Psoas muscle (tissue), 8 donors: ENCODE measurements at places on chromosomes 3 and 15.

DNA sequence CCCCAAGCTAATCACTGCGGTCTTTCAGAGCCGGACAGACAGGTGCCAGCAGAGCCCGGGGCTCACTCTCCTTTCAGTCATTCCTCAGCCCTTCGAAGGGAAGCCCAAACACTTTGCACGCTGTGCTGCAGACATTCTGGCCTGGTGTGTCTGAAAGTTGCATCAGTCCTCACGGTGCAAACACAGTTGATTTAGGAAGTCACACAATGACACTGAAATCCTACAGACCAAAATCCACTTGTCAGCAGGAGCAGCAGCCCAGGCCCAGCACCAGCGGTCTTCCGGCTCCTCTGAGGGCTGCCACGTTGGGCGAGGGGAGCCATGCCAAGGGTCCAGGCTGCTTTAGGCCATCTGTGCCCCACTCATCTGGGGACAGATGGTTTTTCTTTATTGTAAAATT lies 61.6 kb downstream of the RGMA start:
- no peak for DNase-seq

- no peak for DNase-seq
These were observed 9.4 kb upstream of the RPL24 start for GRCh38 chr3:101695779-101696372.

DNA sequence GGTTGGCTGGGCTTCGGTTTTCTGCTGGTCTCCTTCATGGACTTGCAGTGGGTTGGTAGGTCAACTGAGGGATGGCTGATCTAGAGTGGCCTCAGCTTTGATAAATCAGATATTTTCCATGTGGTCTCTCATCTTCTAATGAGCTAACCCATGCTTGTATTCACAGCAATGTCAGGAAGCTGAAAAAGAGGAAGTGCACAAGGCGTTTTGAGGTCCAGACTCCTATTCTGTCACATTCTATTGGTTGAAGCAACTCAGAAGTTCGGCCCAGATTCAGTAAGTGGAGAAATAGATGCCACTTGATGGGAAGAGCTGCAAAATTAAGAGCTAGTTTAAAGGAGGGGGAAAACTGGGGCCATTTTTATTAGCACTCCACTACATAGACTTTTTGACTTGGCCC lies 361.2 kb downstream of the DIPK2A start:
- no peak for DNase-seq

DNA sequence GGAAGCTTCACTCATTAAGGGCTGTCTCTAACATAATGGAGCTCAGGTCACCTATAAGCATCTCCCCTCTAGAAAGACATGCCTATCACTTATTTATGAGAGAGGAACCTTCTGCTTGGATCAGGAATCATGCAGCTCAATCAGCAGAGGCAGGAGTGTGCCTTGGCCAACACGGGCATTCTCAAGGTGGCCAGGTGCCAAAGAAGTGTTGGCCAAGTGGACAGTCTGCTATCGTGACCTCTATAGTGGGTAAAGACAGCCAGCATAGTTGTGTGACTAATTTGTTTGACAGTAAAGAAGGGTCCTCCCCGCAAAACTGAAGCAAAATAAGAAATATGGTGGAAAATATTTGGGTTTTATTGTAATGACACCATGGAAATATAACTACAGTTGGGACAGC lies 14.7 kb upstream of the AGTR1 start:
- DNase-seq, result no peak

GRCh38 chr3:101159478-101159877 lies 160.9 kb downstream of the IMPG2 start:
- no peak for DNase-seq

DNA sequence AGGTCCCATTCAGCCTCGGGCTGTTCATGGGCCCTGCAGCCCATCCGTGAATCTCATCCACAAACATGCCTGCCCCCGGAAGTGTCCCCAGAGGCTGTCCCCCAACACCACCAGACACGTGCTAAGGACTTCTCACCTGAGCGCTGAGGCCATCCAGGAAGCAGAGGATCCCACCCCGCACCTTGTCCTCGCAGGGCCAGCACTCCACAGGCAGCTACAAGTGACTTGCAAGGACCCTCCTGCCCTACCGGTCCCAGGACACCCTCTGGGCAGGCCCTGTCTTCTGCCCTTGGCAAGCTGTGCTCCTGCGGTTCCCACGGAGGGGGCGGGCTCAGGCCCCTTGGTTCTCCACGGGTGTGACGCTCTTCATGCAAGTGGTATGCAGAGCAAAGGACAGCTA lies 146.0 kb downstream of the NUP210 start:
- no peak for DNase-seq

DNA sequence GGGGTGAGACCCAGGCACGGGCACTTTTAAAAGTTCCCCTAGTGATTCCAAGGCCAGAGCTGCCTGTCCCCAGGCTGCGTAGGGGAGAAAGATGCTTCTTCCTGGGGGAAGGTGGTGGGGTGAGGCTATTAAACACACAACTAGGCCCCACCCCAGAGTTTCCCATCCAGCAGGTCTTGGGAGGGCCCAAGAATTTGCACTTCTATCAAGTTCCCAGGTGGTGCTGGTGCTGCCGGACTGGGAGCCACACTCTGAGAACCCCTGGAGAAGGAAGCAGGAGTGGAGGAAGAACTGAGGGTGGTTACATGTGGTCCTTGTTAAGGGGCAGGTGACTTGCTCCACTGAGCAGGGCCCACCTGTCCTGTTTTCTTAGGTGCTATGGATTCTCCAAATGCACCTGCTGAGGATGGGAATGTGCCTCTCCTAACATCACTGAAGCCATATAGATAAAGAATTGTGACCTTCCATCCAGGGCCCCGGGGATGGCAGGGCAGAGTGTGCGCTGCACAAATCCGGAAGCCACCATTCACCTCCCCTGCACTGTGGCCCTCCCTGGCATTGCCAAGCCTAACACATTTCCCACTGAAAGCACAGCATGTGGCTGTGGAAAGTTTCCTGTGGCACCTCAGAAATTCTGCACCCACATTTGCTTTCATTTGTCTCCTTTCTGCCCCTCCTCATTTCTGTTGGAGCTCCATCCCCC lies 111.5 kb upstream of the MEF2A start:
- no peak for DNase-seq

DNA sequence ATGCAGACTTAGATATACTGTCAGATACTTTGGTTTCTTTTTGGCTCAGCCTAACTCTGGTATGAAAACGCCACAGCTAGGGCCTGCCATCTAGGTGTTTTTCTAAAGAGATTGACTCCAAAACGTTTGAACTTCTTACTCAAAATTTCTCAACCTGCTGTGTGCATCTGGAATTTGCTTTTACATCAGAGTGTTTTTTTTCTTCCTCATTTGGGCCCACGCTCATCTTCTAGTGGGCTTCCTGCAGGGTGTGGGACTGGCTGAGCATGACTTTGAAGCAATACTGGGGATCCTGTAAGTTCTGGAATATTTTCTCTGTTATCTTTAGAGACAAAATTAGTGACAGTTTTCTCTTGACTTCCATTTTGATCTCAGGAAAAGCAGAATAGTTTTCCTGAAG lies 117.8 kb downstream of the NR1D2 start:
- DNase-seq, result no peak

GRCh38 chr15:45747426-45747825 lies 112.6 kb downstream of the SQOR start:
- DNase-seq, result no peak

GRCh38 chr15:67745073-67746006 lies 80.0 kb upstream of the SKOR1 start:
- no peak for DNase-seq

- peak; percentile 16 for DNase-seq
These were observed 37.5 kb downstream of the GAP43 start for GRCh38 chr3:115660646-115661337.

DNA sequence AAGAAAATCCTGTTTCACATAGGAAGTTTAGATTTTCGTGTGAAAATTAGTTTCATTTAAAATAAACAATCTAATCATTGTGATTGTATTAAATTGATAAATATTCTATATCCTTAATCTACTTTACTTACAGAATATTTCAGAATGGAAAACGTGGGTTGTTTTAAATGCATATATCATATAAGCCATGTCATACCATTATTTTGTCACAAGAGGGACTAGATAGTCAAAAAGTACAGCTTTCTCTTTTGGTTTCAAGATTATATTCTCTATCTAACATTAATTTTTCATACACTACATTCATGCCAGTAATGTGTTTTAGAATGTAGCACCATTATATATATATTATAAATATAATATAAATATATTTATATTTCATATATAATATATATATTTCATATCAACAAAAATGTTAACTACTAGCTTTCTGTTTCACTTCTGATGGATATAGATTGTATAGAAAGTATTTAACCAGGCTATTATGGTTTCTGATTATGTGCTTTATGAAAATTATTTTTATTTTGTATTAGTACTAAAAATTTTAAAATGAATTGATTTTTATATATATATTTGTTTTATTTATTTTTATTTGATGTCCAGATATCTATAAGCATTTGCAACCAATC lies 45.3 kb downstream of the OSTN start:
- no peak for DNase-seq

GRCh38 chr3:171881251-171881650 lies 38.1 kb downstream of the TMEM212 start:
- DNase-seq, result no peak

- DNase-seq, result no peak
These were observed 95.1 kb upstream of the MEX3B start for GRCh38 chr15:82140886-82141285.

DNA sequence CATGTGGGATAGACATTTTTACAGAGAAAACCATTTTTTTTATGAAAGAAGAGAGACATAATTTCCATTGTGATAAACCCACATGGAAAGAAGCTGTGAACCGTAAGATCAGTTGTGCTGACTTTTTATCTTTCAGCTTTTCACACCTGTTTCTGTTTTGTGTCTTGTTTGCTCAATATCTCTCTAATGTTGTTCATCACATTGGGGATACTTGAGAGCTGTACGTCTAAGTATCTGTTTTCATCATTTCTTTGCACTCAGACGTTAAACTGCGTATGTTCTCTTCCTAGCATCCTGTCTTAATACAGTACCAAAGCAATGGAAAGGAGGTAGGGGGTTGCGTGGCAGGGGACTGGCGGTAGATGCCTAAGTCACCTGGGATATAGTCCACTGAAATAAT lies 449.0 kb downstream of the NAALADL2 start:
- DNase-seq, result no peak

GRCh38 chr15:33124811-33125210 lies 69.7 kb downstream of the FMN1 start:
- no peak for DNase-seq

GRCh38 chr3:8223766-8224165 lies 277.9 kb upstream of the LMCD1 start:
- DNase-seq, result no peak

GRCh38 chr15:78855746-78856145 lies 16.9 kb upstream of the MORF4L1 start:
- no peak for DNase-seq

GRCh38 chr3:11161666-11162065 lies 7.4 kb downstream of the HRH1 start:
- no peak for DNase-seq

DNA sequence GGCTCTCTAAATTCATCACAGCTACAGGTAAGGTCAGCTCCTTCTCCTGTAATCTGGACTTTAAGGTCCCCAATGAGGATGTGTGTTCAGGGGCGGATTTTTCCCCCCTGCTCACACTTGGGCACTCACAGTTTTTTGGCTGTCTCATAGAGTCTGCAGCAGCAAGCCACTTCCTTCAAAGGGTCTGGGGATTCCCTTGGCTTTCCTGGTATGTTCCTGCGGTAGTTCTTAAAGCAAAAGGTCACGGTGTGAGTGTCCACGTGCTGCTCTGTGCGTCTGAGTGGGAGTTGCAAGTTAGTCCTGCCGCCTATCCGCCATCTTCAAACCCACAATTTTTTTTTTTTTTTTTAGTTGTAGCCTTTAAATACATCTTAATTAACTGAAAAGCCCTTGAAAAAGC lies 15.4 kb upstream of the CFAP20DC start:
- no peak for DNase-seq

DNA sequence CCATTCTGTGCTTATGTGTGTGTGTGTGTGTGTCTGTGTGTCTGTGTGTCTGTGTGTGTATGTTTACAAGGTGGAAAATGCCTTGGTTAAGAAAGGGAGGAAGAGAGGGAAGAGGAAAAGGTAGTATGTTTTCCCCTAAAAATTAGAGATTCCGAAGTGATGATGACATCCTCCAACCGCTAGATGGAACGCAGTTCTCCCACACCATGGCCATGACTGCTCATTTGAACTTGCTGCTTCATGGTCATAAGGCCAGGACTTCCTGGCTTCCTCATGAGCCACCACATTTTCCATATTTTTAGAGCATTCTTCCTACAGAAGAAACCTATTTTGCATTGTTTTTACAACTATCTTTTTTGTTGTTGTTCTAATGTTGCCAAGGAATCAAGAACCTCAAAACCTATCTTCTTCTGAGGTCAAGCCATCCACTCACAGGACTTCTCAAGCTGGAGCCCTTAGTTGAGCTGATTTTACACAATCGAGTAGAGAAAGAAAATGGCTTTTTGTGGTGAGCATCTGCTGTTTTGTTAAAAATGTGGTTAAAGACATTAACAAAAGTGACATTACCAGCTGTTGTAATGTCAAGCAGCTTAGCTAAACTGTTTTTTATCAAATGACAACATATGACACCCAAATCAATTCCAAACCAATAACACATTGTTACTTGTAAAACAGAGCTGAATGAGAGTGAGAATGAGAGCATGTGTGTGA lies 1091.0 kb downstream of the FHIT start:
- no peak for DNase-seq

GRCh38 chr3:160757233-160758106 lies 1.4 kb downstream of the PPM1L start:
- DNase-seq, result peak; percentile 15

DNA sequence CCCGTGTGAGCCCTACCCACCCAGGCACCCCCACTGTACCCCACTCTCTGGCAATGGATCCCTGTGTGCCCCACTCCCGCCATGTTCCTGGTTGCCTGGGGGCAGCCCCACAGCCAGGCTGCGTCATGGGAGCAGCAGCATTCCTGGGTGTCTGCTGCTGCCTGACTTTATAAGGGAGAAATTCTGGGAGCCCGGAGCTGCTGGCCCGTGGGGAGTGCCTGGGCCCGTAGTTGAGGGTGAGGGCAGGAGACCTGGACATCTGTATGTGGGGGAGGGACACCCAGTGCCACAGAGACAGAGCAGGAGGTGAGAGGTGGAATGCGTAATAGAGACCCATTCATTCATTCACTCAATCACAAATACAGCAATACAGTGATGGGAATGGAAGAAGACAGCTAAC lies 15.1 kb downstream of the CSPG4 start:
- DNase-seq, result no peak

GRCh38 chr3:102660653-102661052 lies 225.8 kb downstream of the ZPLD1 start:
- DNase-seq, result no peak

DNA sequence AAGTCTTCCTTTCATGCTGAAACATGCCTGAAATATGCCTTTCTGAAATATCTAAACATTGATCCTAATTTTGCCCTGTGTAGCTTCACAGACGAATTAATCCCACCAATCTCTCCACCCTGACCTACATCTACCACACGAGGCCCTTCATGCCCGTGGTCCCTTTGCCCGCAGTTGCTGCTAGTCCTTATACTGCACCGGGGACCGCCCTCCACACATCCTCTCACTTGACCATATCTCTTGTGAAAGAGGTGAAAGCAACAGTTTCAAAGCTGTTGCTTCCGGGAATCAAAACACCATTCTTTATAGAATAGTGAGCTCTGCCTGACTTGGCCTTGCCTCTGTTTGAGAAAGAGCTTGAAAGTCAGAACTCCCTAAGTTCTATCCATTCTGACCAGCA lies 499.5 kb downstream of the NTRK3 start:
- DNase-seq, result no peak

- no peak for DNase-seq
These were observed 120.7 kb downstream of the ADCY5 start for GRCh38 chr3:123327956-123328850.

GRCh38 chr3:18477620-18478019 lies 52.5 kb upstream of the SATB1 start:
- DNase-seq, result no peak
